NCI-H1694 (cell line): ENCODE measurements at places on chromosomes 6 and 20.

GRCh38 chr20:33521461-33521860 is 31.6 kb downstream of the CBFA2T2 start:
- DNase-seq: peak; percentile 75

DNA sequence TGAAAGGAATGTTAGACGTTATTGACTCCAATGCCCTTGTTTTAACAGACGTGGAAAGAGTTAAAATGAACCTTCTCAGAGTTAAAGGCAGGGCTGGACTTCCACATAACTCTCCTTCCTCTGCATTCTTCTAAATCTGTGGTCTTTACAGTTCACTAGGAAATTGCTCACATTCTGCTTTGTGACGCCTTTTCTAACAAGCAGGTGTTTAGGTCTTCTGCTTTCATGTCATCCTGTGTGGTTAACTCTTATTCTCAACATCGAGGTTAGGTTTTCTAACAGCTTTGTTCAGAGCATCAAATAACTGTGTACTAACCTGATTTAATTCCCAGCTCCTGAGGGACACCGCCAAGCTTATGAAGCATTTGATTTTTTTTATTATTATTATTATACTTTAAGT is 81.3 kb upstream of the NT5E start:
- DNase-seq: no peak

DNA sequence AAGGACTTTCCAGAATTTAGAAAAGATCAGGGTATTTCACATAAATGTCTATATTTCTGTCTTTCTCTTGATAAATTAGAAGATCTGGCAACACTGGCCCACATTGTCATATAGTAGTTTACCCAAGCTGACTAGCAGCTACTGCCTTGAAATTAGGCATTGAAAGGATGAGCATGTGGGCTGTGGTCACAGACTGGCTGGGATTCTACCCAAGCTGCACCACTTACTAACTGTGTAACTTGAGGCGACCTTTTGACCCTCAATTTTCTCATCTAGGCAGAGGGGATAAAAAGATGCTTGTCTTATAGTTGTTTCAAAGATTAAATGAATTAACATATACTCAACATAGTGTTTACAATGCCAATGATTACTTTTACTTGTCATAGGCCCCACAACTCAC is 152.7 kb upstream of the BMP2 start:
- DNase-seq: no peak

- peak; percentile 89 for DNase-seq
These were observed 35.5 kb upstream of the TSHZ2 start for GRCh38 chr20:52936351-52937340.

DNA sequence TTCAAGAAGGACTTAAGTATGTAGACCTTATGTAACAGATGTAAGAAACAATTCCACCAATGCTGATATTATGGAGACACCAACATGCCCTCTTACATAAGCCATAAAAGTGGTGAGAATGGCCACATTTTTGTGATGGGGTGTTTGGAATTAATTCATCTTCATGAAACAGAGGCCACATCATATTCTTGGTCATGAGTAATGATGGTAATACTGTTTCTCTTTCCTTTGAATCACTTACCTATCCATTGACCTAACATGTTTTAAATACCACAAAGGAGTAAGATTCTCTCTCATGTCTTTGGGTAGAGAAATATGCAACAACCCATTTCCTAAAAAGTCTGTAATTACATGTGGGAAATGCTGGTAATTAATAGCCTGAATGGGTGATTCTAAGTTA is 545.4 kb upstream of the FLRT3 start:
- DNase-seq: no peak

DNA sequence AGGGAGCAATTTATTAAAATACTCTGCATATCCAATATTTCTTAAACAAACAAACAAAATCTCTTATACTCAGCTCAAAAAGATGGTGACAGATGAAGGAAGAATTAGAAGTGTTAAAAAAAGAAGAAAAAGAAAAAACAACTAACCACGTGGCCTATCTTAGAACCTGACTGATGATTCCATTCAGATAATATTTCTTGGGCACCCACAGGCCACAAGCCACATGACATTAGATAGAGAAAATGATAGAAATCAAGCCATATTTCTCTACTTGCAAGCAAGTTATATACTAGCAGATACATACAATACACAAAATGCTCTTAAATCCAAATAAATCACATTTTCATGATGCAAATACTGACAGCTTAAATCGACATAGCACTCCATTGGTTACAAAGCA is 14.5 kb upstream of the RAMACL start:
- DNase-seq: no peak

GRCh38 chr20:37749620-37750403 is 56.0 kb downstream of the CTNNBL1 start:
- DNase-seq: peak; percentile 85

DNA sequence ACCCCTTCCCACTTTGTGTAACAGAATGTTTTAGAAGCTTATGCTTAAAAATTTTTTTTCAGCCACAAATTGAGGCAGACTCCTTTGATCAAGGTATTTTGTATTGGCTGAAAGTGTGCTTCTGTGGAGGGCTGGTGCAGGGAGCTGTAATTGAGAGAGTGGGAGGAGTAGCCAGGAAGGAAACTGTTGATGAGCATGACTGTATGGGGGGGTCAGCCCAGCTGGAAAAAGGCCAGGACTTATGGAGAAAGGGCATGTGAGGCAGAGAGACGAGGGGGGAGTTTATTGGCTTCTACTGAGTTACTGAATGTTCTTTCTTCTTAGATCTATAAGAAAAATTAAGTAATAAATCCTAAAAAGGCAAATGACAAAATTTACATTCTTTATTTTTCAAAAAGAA is 13.4 kb downstream of the RFPL4B start:
- no peak for DNase-seq

GRCh38 chr6:5644523-5645185 is 362.1 kb downstream of the NRN1 start:
- no peak for DNase-seq

- no peak for DNase-seq
These were observed 12.3 kb downstream of the MTCH1 start for GRCh38 chr6:36973647-36974046.

- DNase-seq: no peak
These were observed 46.9 kb upstream of the ADGRF4 start for GRCh38 chr6:47651505-47651944.

GRCh38 chr6:38350942-38351341 is 288.8 kb downstream of the BTBD9 start:
- DNase-seq: no peak

DNA sequence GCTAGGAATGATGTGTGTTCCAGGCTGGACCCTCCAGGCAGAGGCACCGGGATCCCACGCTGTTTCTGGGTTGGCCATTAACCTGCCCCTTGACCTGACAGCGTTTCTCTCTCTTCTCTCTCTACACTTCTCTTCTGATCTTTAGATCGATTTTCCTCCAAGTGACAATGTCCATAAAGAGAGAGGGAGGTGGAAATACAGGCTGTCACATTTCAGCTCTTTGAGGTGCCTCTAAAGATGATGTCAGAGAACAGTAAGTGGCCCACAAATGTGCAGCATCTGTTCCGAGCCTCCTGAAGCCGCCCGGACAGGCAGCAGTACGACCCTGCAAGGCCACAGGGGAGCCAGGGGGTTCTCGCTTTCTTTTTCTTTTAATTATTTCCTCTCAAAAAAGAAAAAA is 2.5 kb upstream of the SLCO4A1 start:
- no peak for DNase-seq

GRCh38 chr6:15248451-15249370 is 2.8 kb downstream of the JARID2 start:
- DNase-seq: peak; percentile 63

GRCh38 chr20:62770111-62770910 is 26.0 kb upstream of the MRGBP start:
- no peak for DNase-seq

GRCh38 chr6:144133225-144133821 is 17.0 kb upstream of the STX11 start:
- DNase-seq: no peak

DNA sequence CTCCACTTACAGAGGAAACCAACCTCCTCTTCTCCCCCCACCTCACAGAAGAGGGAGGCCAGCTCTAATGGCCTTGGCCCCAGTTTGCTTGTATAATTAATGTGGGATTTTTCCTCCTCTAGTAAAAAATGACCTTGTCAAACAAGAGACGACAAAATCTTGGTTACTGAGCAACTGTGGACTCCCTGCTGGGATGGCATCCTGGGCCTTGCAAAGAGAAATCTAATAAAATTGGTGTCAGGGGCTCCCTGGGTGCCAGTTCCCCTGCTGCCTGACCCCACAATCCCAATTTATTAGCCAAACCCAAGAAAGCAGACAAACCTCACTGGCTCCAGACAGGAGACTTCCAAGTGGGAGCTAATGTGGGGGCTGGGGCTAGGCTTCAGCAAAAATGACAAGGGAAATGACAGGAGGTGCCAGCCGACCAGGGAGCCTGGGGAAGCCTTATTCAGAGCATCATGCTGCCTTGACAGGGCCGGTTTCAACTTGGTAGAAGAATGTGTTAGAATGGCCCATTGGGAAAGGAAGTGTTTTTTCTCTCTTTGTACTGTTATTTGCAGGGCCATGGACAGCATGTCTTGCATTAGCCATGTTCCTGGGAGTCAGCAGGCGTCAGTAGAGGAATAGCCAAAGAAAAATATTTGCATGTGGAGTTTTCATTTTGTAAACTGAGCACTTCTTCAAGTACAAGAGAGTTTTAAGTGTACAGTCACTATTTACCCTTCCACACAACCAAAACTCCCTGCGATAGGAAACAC is 816.9 kb downstream of the DHX35 start:
- no peak for DNase-seq

- DNase-seq: no peak
These were observed 193.1 kb downstream of the DLL1 start for GRCh38 chr6:170097505-170098427.

GRCh38 chr20:43955062-43955749 is 40.6 kb downstream of the TOX2 start:
- DNase-seq: no peak

- no peak for DNase-seq
These were observed 74.4 kb upstream of the MAN1A1 start for GRCh38 chr6:119423996-119424395.

DNA sequence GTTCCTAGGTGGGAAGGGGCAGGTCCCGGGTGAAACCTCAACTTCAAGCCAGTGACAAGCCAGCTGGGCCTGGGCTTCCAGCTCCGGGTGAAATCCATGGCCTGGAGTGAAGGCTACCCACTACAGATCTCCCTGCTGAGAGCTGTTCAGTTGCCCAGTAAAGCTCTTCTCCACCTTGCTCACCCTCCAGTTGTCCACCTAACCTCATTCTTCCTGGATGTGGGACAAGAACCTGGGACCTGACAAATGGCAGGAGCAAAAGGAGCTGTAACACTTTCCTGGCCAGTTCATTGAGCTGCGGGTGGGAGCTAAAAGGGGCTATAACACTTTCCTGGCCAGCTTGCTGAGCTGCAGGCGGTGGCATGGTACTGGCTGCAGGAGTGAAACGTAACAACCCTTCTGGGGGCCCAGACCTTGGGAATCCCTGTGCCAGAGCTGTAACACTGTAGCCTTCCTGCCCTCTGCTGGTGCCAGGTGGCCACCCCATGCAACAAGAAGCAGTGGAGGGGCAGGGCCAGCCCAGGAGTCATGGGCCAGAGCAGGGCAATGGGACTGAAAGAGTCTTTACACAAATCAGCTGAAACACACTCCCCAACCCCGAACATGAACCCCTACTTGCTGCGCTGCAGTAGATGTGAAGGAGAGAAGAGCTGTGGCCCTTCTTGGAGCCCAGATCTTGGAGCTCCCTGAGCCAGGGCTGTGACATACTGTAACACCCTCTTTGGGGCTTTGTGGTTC is 3.6 kb upstream of the HINT3 start:
- no peak for DNase-seq

GRCh38 chr6:107697682-107698081 is 126.4 kb downstream of the SCML4 start:
- DNase-seq: no peak

DNA sequence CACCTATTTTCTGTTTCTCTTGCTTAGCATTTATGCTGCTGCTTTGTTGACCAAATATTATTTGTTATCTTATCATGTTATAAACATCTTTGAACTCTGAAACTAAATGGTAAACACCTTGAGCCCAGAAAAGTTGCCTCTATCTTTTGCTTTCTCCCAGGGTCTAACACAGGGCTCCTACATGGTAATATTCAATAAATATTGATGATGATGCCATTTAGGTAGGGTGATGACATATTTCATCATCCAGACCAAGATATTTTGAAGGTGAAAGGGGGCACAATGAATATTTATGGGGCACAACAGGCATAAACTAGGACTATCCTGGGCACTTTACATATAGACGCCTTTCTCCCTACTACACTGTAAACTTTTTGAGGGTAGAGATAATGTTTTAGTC is 11.6 kb upstream of the ENPP4 start:
- no peak for DNase-seq

- no peak for DNase-seq
These were observed 775.1 kb upstream of the NRSN1 start for GRCh38 chr6:23350752-23351453.

DNA sequence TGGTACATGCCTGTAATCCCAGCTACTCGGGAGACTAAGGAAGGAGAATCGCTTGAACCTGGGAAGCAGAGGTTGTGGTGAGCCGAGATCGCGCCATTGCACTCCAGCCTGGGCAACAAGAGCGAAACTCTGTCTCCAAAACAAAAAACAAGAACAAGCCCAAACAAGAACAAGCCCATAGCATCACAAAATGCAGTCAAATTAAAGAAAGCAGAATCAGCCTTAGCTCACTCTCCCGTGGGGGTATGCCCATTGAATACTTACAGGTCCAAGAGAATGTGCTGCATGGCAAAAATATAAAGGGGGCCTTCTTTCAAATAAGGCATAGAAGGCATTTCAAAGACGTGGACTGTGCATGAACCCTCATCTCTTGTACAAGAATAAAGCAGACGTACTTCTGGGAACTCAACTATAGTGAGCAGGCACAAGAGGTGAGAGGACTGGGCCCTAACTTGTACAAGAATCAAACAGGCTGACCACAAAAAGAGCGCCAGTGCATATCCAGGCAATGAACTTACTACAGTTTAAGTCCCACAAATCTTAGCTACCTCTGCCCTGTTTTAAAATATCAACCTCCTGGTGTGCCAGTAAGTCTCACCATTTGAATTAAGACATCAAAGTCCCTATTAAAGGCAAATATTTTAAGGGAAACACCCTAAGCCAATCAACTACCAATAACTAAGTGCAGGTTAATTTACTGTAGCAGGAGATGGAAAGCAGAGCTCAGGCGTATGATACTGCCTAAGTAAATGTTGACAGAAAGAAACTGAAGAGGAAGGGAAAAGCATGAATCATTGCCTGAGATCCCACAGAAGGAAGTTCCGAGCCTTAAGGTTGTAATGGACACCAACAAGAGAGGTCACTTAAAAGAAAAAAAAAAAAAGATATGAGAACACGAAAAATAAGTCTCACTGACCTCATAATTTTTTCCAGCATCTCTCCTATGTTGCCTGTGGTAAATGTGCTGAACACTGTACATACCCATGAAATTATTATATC is 37.4 kb downstream of the TOMM6 start:
- no peak for DNase-seq
